Stimulated activated CD4-positive, alpha-beta T cell treated with anti-CD3 and anti-CD28 coated beads, Interleukin-4, amount 100 ng/mL, for 24 hours (primary cell): ENCODE measurements at places on chromosomes 11 and 22.

DNA sequence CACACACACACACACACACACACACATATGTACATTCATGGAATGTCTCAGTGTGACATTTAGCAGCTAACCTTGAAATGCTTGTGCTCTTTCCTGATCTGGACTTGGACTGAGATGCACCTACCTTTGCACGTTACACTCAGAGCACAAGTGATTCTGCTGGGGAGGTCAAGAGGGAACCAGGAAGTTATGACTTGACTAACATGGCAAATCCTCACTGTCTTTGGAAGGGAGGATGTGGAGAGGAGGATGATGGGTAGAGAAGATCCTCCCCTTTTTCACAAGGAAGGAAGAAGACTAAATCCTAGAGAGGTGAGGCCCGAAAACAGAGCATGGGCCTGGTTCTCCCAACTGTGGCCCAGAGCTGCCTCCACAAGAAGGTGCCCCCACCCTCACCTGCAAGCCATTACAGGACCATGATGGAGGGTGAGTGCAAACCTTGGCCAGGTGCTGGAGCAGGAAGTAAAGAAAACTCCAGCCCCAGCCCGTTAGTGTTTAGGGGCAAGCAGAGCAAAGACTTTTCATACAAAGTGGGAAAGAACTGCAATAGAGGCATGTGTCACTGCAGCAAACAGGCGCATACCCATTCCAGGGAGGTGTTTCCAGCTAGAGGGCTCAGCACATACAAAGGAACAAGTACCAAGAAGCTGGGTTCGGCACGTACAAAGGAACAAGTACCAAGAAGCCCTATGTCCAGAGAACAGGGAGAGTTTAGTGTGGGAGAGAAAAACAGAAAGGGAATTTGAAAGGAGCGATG, 26.4 kb downstream of the SCN4B start:
- DNase-seq: no peak

DNA sequence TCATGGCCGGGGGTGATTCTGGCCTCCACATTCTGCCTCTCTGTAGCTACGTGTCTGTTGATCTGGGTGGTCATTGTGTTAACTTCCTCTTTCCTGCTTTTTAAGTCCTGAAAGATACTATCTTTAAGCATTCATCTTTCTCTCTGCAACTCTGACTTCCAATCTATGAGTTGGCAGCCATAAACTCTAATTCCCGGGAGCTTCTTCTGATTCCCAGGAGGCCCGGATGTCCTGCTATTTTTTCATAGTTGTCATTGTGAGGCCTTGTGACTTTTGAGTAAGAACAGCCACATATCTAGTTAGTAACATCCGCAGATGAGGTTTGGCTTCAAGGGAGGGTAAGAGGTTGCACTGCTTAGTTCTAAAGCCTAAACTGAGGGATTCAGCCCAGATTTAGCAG, 107.8 kb downstream of the SYN3 start:
- no peak for DNase-seq

GRCh38 chr22:42610186-42610585, 4.5 kb downstream of the POLDIP3 start:
- DNase-seq: no peak

GRCh38 chr11:64637334-64638017, 46.5 kb downstream of the SLC22A12 start:
- DNase-seq: no peak

- no peak for DNase-seq
Observed at GRCh38 chr11:114195981-114196731, 100.0 kb upstream of the NNMT start.

GRCh38 chr11:105821372-105821771, 200.7 kb downstream of the MSANTD4 start:
- DNase-seq: no peak

GRCh38 chr11:130344841-130345240, 30.1 kb upstream of the ZBTB44 start:
- DNase-seq: no peak

- peak; percentile 36 for DNase-seq
Observed at GRCh38 chr11:88886796-88887195, 179.0 kb downstream of the GRM5 start.

DNA sequence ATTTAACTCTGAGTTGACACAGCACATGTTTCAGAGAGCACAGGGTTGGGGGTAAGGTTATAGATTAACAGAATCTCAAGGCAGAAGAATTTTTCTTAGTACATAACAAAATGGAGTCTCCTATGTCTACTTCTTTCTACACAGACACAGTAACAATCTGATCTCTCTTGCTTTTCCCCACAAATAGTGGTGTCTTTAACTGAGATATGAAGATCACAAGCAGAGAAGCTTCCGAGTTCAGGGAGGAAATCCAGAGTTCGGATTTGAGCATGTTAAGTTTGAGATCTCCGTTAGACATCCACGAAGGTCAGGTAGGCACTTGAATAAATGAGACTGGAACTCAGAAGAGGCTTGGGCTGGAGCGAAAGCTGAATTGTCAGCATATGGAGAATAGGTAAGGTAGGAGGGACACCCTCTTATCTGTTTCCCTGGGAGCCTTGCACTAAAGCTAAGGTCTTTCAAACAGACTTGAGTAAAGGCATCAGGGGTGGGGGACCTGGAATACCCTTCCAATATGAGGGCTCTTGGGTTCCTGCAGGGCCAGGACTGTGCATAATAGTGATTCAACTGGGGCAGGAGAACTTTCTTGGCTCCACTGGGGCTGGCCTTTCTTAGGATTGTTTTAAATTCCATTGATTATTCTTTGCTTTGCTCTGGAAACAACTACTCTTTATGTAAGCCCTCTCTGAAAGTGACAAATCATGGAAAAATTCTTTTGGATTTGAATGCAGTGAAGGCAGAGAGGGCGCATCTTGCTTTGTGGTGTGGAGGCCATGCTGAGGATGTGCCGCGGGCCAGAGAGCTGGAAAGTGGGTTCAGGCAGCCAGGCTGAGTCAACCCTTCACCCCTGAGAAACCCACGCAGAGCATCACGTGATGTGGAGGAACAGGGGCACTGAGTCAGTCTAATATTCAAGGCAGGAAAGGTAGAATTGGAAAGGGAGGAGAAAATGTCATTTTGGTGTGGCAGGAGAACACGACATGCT, 62.7 kb upstream of the AMPD3 start:
- DNase-seq: no peak

GRCh38 chr11:1195682-1196515, 27.0 kb upstream of the MUC5B start:
- no peak for DNase-seq

- DNase-seq: no peak
Observed at GRCh38 chr11:1559111-1559951, 12.7 kb downstream of the DUSP8 start.

- DNase-seq: no peak
Observed at GRCh38 chr22:46480396-46480795, 57.0 kb downstream of the CELSR1 start.

DNA sequence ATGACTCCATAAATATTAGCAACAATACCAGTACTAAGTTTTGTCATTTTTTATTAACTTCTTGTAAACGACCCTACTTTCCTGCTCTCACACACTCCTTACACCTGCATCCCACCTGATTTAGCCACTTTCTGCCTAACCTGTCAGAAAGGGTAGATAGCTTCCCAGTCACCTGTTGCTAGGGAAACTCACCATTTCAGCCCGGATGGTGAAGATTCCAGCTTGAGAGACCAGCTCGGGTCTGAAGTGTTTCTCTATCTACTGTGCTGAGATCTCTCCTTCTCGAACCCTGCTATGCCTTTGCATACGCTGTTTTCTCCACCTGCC, at the start of gene PARVG:
Gene PARVG, plus strand, starts transcription at position 220 of the 327 bp plus-strand sequence. CDS start 2,405 bp downstream, outside the sequence.
- DNase-seq: peak; percentile 44

- no peak for DNase-seq
Observed at GRCh38 chr11:30481796-30482195, 104.4 kb downstream of the MPPED2 start.

DNA sequence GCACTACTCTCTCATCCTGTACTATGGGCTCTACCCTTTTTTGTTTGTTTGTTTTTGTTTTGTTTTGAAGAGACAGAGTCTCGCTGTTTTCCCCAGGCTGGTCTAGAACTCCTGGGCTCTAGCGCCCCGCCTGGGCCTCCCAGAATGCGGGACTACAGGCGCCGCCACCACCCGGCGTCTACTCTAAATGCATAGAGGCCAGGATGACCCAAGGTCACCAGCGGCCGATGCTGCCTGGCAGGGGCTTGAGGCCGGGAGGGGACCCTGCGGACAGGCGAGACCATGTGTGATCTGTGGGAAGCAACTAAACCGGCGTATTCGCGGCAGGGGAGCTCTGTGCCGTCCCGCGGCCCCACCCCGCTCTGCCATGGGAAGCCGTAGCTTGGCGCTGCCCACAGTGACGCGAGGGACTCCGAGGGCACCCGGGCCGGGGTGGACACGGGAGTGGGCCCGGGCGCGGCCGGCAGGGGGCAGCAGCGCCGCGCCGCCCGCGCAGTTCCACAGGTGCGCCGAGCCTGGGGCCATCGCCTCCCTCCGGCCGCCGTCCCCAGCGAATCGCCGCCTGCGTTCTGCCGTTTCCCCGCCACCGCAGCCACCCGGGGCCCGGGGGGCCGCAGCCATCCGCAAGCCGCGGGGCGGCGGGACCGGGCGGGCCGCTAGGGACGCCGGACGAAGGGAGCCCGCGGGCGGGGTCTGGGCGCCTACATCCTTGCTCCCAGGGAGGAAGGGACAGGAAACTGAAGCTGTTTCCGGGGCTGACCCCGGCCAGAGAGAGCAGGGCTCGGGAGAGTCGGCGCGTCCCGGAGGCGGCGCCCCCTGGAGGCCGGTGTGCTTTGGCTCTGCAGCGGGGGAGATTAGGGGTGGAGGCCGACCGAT, 12.3 kb upstream of the HDHD5 start:
- peak; percentile 85 for DNase-seq

- DNase-seq: no peak
Observed at GRCh38 chr11:46391578-46392420, at the start of gene CHRM4. Gene CHRM4, minus strand, starts transcription at chr11:46391776. Its CDS starts 5,219 bp downstream, at chr11:46386557.

DNA sequence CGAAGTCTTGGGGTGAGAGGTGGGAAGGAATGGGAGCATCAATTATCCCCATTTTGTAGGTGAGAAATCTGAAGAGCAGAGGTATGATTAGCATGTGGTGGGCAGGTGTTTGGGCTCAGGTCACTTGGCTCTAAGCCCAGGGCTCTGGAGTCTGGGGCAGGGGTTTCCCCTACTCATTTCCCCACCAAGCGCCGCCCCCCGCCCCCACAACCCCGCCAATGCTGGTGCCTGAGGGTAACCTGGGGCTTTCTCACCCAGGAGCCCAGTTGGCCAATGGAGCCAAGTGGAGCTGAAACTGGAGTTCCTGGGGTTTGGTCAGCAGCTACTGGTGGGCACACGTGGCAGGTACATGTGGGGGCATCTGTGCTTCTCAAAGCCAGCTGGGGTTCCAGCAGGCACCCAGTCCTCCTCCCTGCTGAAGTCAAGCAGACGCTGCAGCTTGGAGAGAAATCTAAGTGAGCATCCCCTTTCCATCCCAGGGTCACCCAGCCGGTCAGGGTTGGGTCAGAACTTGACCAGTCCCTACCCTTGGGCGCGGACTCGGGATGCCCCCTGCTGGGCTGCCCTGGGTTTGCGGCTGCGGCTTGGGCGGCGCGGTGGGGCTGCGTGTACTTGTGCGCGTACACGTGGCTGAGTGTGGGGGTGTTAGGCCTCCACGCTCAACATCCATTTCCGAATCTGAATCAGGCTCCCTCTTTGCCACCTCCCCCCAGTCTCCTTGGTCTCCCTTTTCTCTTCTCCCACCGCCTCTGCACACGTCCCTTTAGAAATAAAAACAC, 1.7 kb upstream of the CHRM1 start:
- DNase-seq: peak; percentile 32

DNA sequence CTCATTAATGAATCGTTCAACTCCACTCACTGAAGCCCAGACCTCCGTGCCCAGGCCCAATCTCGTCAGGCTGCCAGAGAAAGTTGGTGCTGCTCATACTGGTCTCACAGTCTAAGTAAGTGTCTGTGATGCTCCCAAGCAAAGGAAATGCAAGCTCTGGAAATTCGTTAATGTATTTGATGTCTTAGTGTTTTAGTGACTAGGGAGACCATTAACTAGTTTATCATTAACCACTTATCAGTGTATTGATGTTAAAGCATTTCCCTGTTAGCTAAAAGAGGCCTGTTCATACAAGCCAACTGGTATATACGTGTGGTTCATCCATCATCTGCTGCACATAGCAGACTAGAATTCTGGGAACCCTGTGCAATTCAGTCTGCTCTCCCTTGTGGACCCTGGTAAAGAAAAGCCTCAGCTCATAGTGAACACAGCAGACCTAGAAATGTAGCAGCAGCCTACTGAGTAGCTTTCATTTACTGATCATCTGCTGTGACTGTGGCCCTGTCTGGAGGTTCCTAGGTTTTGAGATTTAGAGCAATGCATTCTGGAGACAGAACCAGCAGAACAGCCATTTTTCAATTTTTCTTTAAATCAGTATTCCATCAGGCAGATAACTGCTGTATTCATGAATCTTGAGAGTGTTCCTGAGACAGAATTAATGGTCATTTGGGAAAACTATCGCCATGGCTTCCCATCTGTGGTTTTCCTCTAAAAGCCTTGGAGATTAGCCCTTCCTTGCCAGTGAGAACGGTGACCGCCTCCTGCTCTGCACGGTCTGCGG, 15.7 kb upstream of the AIFM3 start:
- DNase-seq: no peak

GRCh38 chr11:28140689-28141455, 32.7 kb downstream of the METTL15 start:
- DNase-seq: no peak

GRCh38 chr11:67680696-67681470, 6.5 kb upstream of the ALDH3B2 start:
- no peak for DNase-seq

DNA sequence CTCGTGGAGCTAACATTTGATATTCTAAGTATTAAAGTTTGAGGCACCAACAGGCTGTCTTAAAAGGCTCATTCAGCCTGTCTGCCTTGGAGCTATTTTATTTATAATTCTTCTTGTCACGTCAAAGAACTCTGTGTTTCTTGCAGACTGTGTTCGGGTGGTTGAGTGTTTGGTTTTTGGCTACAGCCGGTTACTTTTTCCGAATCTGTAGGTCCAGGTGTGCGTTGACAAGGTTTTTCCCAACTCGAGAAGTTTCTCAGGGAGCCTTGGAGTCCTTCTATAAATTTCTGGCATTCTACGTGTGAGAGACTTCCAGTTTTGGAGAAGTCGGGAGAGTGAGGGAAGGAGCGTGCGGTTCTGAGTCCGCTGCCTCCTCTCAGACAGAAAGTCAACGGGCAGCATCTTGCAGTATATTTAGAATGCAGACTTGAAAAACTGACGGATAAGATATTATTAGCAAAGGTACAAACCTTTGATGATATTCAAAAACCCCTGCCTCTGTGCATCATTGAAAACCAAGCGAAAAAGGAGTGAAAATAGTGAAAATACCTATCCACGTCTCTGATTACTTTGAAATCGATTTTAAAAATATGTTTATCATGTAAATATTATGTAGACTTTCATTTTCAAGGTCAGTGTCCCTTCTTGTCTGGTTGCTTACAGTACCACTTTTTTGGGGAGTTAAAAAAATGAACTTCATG, 85.2 kb upstream of the PPARA start:
- DNase-seq: no peak
